ENCODE measurements at places on chromosomes 7 and 10.
A peak's percentile ranks its signal among the peaks of the same experiment; 100 is the strongest.

DNA sequence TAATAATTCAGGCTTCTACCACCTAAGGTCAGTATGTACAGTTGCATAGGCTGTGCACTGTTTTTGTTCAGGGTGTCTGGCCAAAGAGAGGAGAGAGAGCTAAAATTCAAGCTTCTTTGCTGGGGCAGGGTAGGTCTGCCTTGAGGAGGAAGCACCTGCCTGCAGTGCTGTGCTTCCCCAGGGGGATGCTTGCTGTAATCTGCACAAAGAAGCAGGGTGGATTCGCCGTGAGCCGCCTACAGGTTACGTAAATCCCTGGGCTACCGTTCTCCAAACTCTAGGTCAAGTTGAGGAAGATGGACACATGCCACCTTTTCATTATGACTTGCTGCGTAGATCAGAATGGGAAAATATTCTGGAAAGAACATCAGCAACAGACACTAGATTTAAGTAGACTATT lies 543.3 kb downstream of the TNS3 start:
- DNase-seq, result no peak

GRCh38 chr7:137801491-137801890 lies 45.3 kb downstream of the DGKI start:
- no peak for DNase-seq

- DNase-seq, result no peak
These were observed 115.5 kb downstream of the INPP5A start for GRCh38 chr10:132652936-132653590.

DNA sequence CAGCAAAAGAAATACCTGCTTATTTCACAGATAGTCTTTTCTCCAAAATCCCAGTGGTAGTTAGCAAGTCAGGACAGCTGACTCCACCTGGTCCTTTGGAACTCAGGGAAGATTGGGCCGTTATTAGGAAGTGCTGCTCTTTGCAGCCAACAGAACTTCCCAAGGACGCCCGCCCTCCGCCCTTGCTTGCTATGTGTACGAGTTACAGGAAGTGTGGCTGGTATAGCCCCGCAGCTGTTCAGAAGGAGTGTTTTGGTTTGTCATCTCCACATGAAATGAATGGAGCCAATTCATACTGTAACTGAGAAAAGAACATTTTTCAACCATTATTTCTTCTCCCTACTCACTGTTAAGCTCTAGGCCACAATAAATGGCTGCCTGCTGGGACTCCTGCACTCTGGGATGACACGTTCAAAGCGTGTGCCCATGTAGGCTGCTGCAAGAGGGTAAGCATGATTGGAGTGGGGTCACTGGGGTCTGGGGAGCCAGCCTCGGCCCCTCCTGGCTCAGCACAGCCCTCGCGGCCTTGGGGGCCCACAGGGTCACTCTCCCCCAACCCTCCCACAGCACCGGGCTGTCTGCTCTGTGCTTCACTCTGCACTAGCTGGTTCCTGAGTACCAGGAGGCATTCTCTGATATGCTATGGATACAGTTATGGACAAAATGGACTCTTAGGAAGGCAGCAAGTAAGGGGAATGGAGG lies 244.0 kb downstream of the EBF3 start:
- DNase-seq, result no peak

- DNase-seq, result no peak
These were observed 6.5 kb downstream of the CPVL start for GRCh38 chr7:29139796-29140195.

GRCh38 chr7:22627136-22627535 lies 99.9 kb upstream of the IL6 start:
- peak; percentile 64 for DNase-seq

DNA sequence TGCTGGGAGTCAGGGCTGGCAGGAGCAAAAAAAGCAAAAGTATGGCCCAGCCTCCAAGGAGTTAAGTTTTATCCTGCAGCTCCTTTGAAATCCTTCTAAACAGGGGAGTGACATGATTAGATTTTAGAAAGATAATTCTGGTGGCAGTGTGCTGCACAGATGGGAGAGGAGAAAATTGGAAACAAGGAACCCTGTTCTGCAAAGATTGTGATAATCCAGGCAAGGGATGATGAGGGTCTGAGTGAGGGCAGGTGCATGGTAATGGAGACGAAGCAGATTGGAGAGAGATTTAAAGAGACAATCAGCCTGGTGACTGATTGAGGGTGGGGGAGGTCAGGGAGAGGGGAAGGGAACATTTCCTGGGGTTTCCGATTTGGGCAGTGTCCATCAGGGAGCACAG lies 444.7 kb upstream of the PODXL start:
- DNase-seq, result no peak

GRCh38 chr7:135247746-135248471 lies 14.3 kb downstream of the STRA8 start:
- DNase-seq, result no peak

GRCh38 chr10:71276873-71277272 lies 42.2 kb upstream of the SLC29A3 start:
- DNase-seq, result no peak

- peak; percentile 89 for DNase-seq
These were observed 94.4 kb upstream of the SKAP2 start for GRCh38 chr7:26958834-26959233.

DNA sequence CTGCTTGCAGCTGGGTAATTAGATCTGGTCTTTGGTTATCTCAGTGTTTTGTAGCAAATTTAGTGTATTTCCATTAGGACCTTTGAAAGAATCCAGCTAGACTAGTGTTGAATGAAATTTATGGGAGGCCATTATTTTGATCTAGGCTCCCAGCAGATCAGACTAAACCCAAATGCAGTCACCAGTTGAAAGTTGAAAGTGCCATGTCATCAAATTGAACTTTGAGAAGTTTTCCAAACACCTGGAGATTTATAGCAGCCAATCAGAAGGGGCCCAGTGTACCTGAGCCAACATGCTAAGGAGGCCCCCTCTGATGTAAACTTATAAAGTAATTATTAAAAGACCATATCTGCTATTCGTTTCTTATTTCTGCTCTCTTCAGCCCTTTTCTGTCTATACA lies 11.3 kb upstream of the TMEM236 start:
- no peak for DNase-seq

DNA sequence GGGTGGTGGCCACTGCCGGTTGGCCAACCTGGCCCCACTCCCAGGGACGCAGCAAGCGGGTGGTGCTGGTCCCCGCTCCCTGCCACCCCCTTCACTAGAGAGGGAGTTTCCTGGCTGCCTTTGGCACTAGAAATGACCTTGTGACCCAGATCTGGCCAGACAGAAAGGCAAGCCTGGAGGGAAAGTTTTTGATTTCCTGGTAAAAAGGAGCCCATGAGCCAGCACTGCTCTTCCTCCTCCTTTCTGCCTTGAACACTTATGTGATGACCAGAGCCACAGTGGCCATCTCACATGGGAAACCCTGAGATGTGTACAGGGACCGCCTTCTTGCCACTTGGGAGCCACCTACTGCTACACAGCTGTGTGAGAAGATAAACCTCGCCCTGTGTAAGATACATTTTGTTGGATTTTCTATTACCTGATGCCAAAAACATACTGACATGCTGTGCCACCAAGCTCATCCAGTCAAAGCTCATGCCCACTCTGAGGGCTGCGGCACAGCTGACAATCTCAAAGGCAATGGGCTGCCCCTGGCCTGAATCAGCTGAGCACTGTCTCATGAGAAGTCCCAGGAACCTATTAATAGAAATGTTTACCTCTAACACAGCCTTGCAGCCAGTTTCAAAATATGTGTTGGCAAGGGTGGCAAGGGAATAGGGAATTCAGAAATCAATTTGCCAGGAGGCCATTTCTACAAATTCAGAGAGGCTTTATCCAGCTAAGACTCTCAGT lies 94.0 kb downstream of the CYTH3 start:
- no peak for DNase-seq

DNA sequence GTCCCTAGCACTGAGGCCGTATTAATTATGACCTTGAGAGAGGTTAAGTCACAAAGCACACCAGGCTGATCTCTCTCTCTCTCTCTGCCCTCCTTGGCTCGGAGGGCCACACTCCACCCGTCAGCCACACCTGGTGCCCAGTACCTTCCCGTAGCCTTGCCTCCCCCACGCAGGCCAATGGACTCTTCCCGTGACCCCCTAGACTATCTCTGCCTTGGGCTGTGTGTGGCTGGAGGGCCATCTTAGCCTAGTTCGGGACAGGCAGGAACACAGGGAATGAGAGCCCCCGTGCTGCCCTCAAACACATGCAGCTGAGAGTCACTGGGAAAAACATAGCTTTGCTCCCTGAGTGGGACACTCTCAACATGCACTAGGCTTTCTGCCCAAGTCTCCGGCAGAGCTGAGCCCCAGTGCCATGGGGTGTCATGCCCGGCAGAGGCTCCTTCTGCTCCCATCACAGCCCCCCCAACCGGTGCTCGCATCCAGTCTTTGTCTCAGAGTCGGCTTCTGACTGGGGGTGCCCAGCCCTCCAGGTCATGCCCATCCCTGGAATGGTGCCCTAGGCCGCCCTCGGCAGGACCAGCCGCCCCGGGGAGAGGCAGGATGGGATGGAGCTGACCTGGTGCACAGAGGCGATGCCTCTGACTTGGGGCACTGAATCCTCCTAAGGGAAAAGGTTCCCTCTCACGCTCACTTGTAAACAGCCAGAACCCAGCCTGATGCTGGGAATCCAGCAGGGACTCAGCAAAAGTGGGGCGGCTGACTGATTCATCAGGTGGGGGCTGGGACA lies 63.0 kb downstream of the TCERG1L start:
- DNase-seq, result no peak

GRCh38 chr10:52965938-52966401 lies 193.4 kb upstream of the MBL2 start:
- DNase-seq, result no peak

- peak; percentile 94 for DNase-seq
These were observed 34.2 kb downstream of the CYP17A1 start for GRCh38 chr10:102802920-102803534.

- no peak for DNase-seq
These were observed 182.8 kb upstream of the PHYHIPL start for GRCh38 chr10:58993480-58994221.

- no peak for DNase-seq
These were observed 4.8 kb downstream of the SLC25A28 start for GRCh38 chr10:99615426-99615825.

DNA sequence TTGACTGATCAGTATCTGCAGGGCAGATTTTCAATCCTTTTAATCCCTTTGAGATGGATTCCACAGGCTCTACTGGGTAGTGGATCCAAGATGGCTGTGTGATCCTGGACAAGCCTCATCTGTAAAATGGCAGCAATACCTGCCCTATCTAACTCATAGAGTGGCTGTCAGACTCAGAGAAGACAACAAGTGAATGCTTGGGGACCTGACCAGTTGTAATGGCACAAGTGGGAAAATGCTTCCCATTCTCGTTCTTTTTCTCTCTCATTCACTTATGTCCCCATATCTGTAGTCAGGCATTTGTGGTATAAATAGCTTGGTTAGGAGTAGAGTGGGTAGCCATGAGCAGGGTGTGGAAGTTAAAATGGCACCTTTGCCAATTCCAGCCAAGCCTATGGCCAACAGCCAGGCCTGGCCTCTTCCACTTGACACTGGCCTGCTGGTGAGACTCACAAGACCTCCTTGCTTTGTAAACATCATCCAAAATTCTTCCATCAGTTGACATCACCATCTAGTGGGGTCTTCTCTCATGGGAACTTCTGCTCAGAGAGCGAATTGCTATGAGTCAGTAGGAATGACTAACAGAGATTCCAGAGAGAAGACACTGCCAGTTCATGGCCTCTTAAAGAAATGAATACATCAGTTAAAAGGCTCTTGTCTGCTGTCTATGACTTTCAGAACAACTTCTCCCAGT lies 150.1 kb downstream of the PLPP4 start:
- peak; percentile 87 for DNase-seq

GRCh38 chr7:120303105-120303504 lies 30.1 kb downstream of the KCND2 start:
- no peak for DNase-seq

GRCh38 chr7:29349362-29349761 lies 154.8 kb downstream of the CHN2 start:
- DNase-seq, result no peak

GRCh38 chr10:83667594-83667993 lies 471.7 kb upstream of the GHITM start:
- no peak for DNase-seq

DNA sequence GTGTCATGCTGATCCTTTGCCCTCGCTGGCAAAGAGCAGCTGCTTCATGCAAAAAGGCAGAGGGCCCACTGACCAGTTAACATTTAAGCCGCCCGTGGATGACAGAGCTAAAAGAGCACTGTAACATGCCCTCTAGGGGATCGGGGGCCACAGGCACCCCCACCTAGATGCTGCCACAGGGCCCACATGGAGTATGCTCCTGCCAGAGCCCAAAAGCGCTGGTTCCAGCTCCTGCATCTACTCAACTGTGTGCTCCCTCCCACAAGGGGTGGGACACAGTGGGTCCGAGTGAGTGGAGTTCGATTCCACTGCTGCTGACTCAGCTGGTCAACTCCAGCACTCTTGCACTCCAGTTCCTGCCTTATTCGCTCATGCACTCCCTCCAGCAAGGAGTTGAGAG lies 199.8 kb upstream of the CNTNAP2 start:
- DNase-seq, result no peak

- no peak for DNase-seq
These were observed 428.1 kb downstream of the CNTNAP2 start for GRCh38 chr7:146544748-146545147.

DNA sequence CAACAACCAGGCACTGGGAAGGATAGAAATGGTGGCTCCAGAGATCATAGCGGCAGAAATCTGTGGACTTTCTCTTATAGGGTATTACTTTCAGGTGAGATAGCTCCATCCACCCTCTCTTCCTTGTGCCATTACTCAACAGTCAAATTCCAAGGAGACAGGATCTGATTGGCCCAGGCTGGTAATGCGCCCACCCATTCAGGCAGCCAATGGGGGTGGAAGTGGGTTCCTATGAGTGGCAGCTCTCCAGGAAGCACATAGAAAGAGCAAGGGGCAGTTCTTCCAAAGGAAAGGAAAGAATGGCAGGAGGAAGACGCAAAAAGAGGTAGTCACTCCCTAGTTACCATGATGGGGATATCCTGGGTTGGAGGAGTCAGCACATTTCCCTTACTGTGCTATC lies 94.4 kb downstream of the STRA8 start:
- no peak for DNase-seq

DNA sequence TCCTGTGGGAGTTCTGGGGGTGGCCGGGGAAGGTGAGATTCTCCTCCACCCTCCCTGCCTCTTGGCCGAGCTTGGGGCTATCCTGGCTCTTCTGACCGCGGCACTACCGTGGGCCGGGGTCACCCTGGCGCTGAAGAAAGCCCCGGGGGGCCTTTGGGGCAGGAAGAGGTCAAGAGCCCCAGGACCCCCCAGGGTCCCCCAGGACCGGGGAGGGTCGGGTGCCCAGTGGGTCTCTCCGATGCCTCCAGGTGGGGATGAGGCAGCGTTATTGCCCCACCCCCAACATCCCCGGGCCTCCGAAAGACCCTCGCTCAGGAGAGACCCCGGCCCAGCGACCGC lies 439 bp upstream of the KNDC1 start:
- DNase-seq, result no peak

Data from EL (cell line).